ENCODE measurements at places on chromosomes 11 and 22. TPM values are rescaled to one million over a fixed set of nuclear protein-coding genes. Genes with fewer than 3 reads are reported as not detected.
A peak's percentile ranks its signal among the peaks of the same experiment; 100 is the strongest.

DNA sequence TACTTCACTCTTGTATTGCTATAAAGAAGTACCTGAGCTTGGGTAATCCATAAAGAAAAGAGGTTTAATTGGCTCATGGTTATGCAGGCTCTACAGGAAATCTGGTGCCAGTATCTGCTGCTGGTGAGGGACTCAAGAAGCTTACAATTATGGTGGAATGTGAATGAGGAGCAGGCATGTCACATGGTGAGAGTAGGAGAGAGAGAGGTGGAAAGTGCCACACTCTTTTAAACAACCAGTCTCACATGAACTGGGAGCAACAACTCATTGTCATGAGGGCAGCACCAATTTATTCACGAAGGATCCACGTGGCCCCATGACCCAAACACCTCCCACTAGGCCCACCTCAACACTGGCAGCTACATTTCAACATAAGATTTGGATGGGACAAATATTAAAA is 24.6 kb upstream of the IGLL5 start:
- no peaks in the 10 kb centered on the region for H3K36me3 ChIP-seq
- H3K4me3 ChIP-seq: no peak overlapping the region
- no peak overlapping the region for H3K27ac ChIP-seq
- no peaks in the 10 kb centered on the region for H3K27me3 ChIP-seq

DNA sequence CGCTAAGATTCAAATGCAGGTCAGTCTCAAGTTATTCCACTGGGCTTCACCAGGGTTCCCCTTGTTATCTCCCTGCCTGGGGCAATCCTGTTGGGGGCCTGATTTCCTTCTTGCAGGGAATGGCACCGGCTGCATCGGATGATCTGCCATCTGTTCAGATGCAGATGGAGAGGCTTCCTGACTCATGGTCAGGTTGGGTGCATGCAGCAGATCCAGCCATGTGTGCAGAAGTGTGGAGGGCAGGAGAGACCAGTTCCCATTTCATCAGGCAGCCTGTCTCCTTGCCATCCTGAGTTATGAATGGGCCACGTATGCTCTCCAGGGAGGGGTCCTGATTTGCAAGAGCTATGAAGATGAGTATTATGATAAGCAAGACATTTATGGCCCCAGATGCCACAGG is 161.2 kb upstream of the PLET1 start:
- H3K27ac ChIP-seq: no peak overlapping the region
- DNase-seq: no peak
- H3K4me1 ChIP-seq: no peaks in the 10 kb centered on the region
- H3K36me3 ChIP-seq: no peaks in the 10 kb centered on the region
- H3K4me3 ChIP-seq: no peak overlapping the region

DNA sequence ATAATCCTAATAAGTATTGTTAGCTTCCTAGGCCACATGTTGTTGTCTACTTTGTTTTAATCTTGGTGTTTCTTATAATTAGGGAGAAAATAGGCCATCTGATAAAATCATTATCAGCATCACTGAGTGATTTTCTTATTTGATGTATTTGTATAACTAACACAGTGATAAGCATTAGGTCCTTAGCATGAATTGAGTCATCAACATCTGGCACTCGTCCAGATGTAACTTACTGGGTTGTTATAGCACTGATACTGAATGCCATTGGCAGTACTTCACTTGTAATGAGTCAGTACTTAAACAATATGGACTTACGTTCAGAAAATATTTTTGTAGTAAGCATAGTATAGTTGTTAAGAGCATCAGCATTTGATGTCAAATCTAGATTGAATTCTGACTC is 16.2 kb downstream of the API5 start:
- H3K4me3 ChIP-seq: no peak overlapping the region
- no peaks in the 10 kb centered on the region for H3K4me1 ChIP-seq
- no peak for DNase-seq
- no peaks in the 10 kb centered on the region for H3K36me3 ChIP-seq

- no peaks in the 10 kb centered on the region for H3K36me3 ChIP-seq
- peaks cover 51% of the 10 kb centered on the region for H3K4me1 ChIP-seq
- DNase-seq: peak; percentile 52
- H3K4me3 ChIP-seq: no peak overlapping the region
- no peaks in the 10 kb centered on the region for H3K27me3 ChIP-seq
Measured at GRCh38 chr11:17403980-17404759, 15.7 kb upstream of the KCNJ11 start.

GRCh38 chr11:35340071-35340470 is 79.3 kb downstream of the SLC1A2 start:
- no peaks in the 10 kb centered on the region for H3K36me3 ChIP-seq
- H3K4me1 ChIP-seq: no peaks in the 10 kb centered on the region
- H3K4me3 ChIP-seq: no peak overlapping the region
- no peak for DNase-seq

DNA sequence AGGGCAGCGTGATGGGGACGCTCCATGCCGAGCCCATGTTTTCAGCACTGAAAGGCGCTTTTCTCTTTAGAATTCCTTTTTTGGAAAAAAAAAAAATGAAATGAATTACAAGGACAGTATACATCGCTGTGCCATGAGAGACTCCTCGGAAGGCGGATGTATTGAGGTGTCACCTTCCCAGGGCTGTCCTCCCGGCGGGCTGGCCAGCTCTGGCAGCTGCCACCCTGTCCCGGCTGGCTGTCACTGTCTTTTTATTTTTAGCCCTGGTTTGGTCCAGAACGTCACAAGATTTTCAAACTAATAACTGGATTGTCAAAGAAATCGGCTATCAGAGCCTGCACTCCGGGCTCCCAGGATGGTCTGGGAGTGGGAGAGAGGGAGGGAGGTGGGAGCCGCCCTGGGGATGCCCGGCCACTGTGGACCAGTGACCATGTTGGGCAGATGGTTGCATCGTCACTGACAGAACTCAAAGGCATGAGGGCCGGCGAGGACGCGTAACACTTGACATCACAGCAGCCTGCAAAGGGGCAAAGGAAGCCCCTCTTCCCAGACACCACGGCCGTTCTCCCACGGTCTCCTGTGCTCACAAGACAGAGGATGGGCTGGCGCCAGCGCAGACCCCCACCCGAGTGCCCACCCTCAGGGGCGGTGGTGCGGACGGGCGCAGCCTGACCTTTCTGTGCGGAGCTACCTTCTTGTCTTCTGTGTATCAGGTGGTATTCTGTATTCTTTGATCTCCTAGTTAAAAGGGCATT is 392.9 kb downstream of the TBC1D22A start:
- H3K27me3 ChIP-seq: no peaks in the 10 kb centered on the region
- H3K4me1 ChIP-seq: peaks cover 17% of the 10 kb centered on the region
- no peak overlapping the region for H3K27ac ChIP-seq
- H3K36me3 ChIP-seq: no peaks in the 10 kb centered on the region
- DNase-seq: peak; percentile 19

GRCh38 chr11:101034076-101034475 is 95.5 kb downstream of the PGR start:
- no peak overlapping the region for H3K27ac ChIP-seq
- H3K27me3 ChIP-seq: no peaks in the 10 kb centered on the region
- H3K36me3 ChIP-seq: no peaks in the 10 kb centered on the region
- no peaks in the 10 kb centered on the region for H3K4me1 ChIP-seq

GRCh38 chr22:44927463-44928135 is 82.2 kb downstream of the PHF21B start:
- H3K27me3 ChIP-seq: no peaks in the 10 kb centered on the region
- H3K36me3 ChIP-seq: no peaks in the 10 kb centered on the region
- H3K4me3 ChIP-seq: no peak overlapping the region
- no peaks in the 10 kb centered on the region for H3K4me1 ChIP-seq
- H3K27ac ChIP-seq: no peak overlapping the region
- no peak for DNase-seq

- DNase-seq: no peak
- H3K4me1 ChIP-seq: peaks cover 29% of the 10 kb centered on the region
- no peak overlapping the region for H3K4me3 ChIP-seq
- H3K27me3 ChIP-seq: no peaks in the 10 kb centered on the region
- H3K27ac ChIP-seq: peak overlapping the region; percentile 13
Measured at GRCh38 chr11:76120513-76121101, 85.7 kb downstream of the WNT11 start.

The E2F8 gene
- total RNA-seq: not detected

The UBASH3B gene
- 2.9 TPM for total RNA-seq

The WNT11 gene
- 2.9 TPM for total RNA-seq

- H3K27ac ChIP-seq: no peak overlapping the region
- H3K4me1 ChIP-seq: no peaks in the 10 kb centered on the region
- no peak for DNase-seq
- no peaks in the 10 kb centered on the region for H3K36me3 ChIP-seq
- H3K4me3 ChIP-seq: no peak overlapping the region
Measured at GRCh38 chr11:114892381-114893197, 214.3 kb downstream of the NXPE2 start.

The GPR83 gene
- total RNA-seq: 0.49 TPM

The PYGM gene
- total RNA-seq: 1,224 TPM

The TEX54 gene
- not detected for total RNA-seq

- no peak for DNase-seq
- H3K36me3 ChIP-seq: no peaks in the 10 kb centered on the region
- H3K4me3 ChIP-seq: no peak overlapping the region
- H3K4me1 ChIP-seq: no peaks in the 10 kb centered on the region
- no peaks in the 10 kb centered on the region for H3K27me3 ChIP-seq
- no peak overlapping the region for H3K27ac ChIP-seq
Measured at GRCh38 chr11:68440224-68440623, 20.3 kb upstream of the PPP6R3 start.

DNA sequence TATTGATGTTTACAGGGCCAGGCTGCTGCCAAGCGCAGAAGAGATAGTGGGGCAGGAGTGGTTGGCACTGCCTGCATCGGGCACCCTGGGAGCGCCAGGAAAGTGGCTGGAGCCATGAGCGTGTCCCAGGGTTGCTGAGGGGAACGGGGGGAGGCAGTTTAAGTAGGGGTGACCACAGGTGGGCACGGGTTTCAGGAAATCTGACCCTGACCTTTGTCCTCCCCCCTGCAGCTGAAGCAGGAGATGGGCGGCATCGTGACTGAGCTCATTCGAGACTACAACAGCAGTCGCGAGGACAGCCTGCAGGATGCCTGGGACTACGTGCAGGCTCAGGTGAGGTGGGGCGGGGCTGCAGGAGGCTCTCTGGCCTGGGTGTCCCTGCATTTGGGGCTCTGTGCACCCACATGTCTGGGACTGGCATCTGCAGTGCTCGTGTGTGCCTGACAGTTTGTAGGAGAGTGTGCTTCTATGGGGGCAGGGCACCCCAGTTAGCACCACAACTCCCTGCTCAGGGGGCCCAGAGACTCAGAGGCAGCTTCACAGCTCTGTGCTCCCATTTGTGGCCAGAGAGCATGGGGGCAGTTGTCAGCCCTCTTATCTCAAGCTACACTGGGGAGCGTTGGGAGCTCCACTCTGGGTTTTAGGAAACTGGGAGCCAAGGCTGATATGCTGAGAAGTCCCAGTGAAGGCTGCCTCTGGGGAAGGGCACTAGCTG is 49.7 kb downstream of the CD82 start:
- no peaks in the 10 kb centered on the region for H3K36me3 ChIP-seq
- peaks cover 7% of the 10 kb centered on the region for H3K4me1 ChIP-seq
- no peak for DNase-seq
- no peak overlapping the region for H3K27ac ChIP-seq
- H3K4me3 ChIP-seq: no peak overlapping the region
- no peaks in the 10 kb centered on the region for H3K27me3 ChIP-seq

- H3K36me3 ChIP-seq: no peaks in the 10 kb centered on the region
- no peak overlapping the region for H3K27ac ChIP-seq
- no peak overlapping the region for H3K4me3 ChIP-seq
Measured at GRCh38 chr22:19766240-19766510, 5.6 kb downstream of the TBX1 start.

The ANAPC15 gene
- total RNA-seq: 39.3 TPM

DNA sequence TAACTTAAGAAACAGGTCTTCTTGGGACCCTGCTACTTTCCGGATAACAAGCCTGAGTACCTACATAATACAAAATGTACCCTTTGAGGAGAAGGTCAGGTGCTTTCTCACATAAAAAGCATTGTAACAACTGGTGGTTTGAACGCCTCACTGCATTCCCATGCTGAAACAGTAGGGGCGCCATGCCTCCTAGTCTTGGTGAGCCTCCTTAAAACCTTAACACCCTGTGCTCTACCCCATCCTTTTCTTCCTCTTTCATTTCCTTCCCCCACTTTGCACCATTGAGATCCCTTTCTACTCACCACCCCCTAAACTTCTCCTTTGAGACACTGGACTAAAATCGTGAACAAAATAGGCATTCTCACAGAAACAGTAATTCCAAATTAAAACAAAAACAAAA is 729.3 kb downstream of the NTM start:
- no peak overlapping the region for H3K27ac ChIP-seq
- H3K4me3 ChIP-seq: no peak overlapping the region
- no peak for DNase-seq
- H3K27me3 ChIP-seq: no peaks in the 10 kb centered on the region

DNA sequence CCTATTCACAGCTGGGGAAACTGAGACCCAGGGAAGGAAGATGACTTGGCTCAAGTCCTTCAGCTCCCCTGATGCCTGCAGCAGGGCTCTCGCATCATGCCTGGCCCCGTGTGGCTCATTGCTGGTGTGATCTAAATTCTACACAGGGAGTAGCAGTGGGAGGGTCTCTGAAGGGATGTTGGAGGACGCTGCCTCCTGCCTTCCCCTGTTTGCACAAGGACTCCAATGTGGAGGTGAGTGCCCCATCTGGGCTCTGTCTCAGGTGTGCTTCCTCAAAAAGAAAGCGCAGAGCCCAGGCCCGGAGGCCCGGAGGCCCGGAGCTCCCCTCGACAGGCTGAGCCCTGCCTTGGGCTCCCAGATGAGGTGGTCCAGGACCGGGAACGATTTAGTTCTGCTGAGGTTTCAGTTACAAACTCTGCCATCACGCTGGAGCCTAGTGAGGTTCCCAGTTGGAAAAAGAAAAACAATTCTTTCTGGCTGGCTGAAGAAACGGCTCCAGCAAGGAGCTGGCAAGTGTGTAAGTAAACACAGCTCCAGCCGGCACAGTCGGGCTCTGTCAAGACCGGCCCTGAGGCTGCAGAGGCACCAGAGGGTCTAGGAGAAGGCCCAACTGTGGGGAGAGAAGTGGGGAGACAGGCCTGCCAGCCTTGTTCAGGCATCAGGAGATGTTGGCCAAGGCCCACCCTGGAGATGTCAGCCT is 49.8 kb downstream of the NAT10 start:
- no peaks in the 10 kb centered on the region for H3K4me1 ChIP-seq
- H3K27ac ChIP-seq: no peak overlapping the region
- no peak for DNase-seq
- H3K27me3 ChIP-seq: no peaks in the 10 kb centered on the region
- H3K4me3 ChIP-seq: no peak overlapping the region

The SLC22A8 gene
- total RNA-seq: not detected

DNA sequence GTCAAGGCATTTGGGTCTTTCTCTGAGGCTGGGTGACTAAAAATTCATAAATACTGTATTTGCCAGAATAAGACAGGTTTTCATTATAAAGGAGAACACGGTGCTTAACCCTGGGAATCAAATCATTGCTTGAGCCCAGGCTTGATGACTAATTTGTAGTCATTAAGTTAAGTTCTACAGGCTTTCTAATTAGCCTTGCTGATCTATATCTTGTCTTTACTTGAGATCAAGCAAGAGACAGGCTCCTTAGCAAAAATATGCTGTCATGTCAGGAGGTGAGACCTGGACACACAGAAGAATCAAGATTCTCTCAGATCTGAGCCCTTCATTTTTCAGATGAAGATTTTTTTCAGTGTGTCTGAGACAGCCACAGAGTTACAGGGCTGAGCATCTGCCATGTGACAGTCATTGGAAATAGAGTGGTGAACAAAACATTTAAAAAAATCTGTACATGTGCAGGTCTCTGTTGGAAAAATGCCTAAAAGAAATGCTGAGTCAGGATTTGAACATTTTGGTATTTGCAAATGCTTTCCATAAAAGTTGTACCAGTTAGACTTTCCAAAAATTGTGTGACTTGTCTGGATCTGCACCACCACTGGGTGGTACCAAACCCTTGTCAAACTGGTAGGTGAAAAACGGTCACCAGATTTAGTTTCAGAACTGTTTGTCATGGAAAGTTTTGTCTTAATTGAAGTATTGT is 14.6 kb downstream of the ACAT1 start:
- no peaks in the 10 kb centered on the region for H3K27me3 ChIP-seq
- peaks cover 16% of the 10 kb centered on the region for H3K4me1 ChIP-seq
- H3K27ac ChIP-seq: peak overlapping the region; percentile 59
- peaks cover 8% of the 10 kb centered on the region for H3K36me3 ChIP-seq
- no peak overlapping the region for H3K4me3 ChIP-seq

The C11orf86 gene
- not detected for total RNA-seq
